ENCODE measurements at places on chromosomes 6 and 20. TPM values are rescaled to one million over a fixed set of nuclear protein-coding genes. Genes with fewer than 3 reads are reported as not detected.

GRCh38 chr6:35518566-35519312, 6.0 kb upstream of the TULP1 start:
- no peak for DNase-seq

DNA sequence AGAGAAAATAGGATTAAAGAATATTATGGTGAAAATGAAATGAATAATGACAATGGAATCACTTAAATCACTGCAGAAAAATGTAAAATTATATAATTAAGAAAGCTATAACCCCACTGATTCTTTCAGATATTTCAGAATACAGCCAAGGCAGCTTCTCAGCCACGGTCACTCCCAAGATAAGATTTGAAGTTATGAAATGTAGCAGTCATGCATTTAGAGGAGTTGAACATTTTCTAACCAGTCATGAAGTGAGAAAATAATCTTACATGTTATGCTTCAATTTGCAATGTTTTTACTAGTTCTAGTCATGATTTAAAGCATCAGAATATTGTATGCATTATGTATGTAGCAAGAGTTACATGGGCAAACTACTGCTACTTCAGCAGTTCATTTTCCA, 13.3 kb upstream of the PLCB1 start:
- no peak for DNase-seq

RSPH4A gene
- total RNA-seq: 0.14 TPM

DDO gene
- total RNA-seq: 3.4 TPM

PAX1 gene
- total RNA-seq: 0.06 TPM

GRCh38 chr20:10483691-10484090, 48.6 kb downstream of the SLX4IP start:
- no peak for DNase-seq

DNA sequence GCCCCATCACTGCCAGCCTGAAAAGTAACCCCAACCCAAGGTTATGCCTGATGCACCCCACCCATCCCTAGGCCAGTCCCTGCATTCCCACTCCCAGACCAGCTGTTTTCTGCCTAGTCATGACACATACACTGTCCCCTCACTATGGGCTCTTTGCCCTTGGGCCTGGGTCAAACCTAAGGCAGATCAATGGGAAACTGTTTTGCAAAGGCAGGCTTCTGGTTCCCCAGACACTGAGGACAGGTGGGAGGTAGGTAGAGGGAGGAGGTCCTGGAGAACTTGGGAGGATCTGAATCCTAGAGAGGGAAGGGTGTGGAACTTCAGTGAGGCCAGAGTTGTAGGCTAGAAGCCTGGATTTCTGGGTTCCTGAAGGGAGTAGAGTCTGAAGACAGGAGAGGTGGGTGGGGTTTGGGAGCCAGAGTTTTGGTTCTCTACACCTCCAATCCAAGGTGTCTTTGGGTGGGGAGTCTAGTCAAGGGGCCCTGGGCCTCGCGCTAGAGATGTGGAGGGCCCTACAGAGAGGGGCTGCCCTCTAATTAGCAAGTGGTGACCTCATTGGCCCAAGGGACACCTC, 2.0 kb downstream of the CLIC1 start:
- DNase-seq: no peak

DNA sequence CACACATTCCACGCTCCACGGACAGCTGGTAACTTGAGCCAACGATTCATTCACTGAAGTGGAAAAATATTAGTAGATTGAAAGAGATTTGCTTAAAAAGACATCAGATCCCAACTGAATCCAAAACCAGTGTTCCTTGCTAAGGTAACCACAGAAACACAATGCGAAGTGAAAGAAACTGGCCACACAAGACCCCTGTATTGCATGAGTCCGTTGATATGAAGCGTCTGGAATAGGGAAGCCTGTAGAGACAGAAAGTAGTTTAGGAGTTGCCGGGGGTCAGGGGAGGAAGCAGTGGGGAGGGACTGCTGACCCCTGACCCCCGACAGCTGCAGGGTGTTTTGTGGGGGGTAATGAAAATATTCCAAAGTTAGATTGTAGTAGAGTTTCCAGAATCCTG, 10.0 kb downstream of the PCK1 start:
- DNase-seq: no peak

DNA sequence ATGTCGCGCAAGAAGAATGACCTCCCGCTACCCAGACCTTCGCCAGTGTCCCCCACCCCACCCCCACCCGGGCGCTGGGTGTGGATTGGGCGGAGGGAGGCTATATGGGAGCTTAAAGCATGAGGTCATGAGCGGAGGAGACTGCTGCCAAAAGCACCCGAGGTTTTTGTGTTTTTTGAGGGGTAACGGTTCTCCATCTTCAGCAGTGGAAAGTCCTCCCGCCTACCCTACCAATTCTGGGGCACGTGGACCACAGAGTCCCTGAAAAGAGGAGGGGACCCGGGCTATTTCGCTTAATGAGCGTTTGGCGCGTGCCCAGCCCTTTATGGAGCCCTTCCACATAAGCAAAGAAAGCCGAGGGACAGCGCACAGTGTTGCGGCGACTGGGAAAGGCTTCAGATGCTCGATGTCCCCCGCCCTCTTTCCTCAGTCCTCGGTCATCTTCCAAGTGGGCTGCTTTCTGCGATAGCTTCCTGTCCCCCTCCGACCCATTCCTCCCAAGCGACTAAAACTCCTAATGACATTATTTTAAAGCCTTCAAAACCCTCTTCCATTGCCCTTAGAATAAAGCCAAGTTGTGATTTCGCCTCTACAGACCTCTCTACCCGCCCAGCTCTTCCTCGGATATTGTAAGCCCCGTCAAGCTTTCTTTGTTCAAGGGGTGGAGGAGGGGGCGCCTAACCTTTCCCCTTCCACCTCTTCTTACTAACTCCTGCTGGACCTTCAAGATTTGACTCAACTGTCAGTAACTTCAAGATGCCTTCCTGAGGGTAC, 2.1 kb upstream of the TRERF1 start:
- peak; percentile 71 for DNase-seq

- no peak for DNase-seq
Measured at GRCh38 chr20:2323051-2323450, 27.2 kb downstream of the TGM3 start.

TAF4 gene
- total RNA-seq: 28.3 TPM

GRCh38 chr6:130761286-130761685, 65.9 kb upstream of the SMLR1 start:
- no peak for DNase-seq

- DNase-seq: no peak
Measured at GRCh38 chr6:161226009-161226964, 47.6 kb downstream of the AGPAT4 start.

DNA sequence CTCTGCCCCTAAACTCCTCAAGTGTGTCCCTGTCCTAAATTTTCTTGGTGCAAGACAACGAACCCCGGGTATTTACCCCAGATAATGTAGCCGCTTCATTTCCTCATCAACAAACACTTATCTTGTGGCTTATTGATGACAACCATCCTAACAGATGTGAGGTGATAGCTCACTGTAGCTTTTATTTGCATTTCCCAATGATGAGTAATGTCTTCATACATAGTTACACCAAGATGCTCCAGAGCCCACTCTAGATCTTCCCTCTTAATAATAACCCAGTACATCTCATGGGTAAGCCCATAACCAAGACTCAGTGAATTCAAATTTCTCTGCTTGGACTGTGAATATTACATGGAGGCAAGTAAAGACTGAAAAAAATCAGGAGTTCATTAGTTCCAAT, 48.2 kb upstream of the BEND6 start:
- DNase-seq: no peak

BTNL2 gene
- total RNA-seq: not detected

SULF2 gene
- 144 TPM for total RNA-seq

DNA sequence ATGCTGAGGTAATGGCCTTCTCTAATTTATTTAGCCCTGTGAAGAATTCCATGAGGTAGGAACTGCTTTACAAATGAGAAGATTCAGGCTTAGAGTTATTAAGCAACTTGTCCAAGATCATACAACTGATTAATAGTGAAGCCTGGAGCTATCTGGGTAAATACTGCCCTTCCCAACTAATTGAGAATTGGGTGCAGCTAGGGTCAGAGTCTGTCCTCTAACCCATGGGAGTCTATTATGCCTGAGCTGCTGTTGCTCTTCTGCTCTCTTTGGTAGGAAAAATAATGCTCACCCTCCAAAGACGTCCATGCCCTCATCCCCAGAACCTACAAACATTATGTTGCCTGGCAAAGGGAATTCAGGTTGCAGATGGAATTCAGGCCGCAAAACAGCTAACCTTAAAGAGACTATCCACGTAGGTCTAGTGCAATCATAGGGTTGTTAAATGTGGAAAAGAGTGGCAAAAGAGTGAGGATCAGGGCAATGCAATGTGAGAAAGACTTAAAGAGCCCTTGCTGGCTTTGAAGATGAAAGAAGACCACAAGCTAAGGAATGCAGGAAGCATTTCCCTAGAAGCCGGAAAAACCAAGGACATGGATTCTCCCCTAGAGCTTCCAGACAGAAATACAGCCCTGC, 90.1 kb downstream of the SPTLC3 start:
- DNase-seq: no peak

GRCh38 chr20:43450841-43451799, 6.6 kb upstream of the SRSF6 start:
- DNase-seq: no peak

GRCh38 chr20:58905236-58905635, 52.7 kb downstream of the GNAS start:
- no peak for DNase-seq

SLC35D3 gene
- 0.92 TPM for total RNA-seq

DNA sequence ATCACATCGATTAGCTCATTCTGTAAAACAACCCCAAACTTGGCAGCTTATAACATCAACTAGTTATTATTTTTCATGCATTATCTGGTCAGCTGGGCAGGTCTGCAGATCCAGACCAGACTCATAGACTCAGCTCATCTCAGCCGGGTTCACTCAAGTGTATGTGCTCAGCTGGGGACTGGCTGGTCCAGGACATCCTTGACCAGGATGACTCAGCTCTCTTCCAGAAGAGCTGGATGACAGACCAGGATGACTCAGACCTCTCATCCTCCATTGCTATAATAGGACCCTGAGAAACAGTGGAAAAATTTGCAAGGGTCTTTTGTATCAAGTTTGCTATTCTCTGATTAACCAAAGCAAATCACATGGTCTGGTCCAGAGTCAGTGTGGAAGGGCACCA, 312.5 kb upstream of the PLCB4 start:
- no peak for DNase-seq

DNA sequence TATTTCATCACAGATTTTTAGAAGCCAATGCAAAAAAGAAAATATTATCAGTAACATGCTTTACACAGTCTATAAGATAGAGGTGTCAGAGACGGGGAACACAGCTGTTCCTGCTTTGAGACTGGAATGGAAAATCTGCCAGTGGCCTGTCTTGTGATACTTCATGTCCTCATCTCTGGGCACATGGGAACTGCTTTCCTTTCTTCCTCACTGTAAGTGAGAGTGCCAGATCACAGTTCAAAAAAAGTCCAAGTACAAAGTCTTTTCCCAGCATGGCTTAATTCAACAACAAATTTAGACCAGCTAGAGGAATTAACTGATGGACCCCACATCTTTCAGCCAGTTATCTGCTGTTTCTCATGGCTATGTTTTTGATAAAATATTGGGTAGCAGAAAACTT, 490.4 kb downstream of the CDKAL1 start:
- DNase-seq: no peak

GRM4 gene
- not detected for total RNA-seq

GRCh38 chr6:24441599-24441904, 38.8 kb downstream of the MRS2 start:
- DNase-seq: no peak

GRCh38 chr20:8194721-8195120, 62.7 kb downstream of the PLCB1 start:
- no peak for DNase-seq

ULBP1 gene
- not detected for total RNA-seq

DNA sequence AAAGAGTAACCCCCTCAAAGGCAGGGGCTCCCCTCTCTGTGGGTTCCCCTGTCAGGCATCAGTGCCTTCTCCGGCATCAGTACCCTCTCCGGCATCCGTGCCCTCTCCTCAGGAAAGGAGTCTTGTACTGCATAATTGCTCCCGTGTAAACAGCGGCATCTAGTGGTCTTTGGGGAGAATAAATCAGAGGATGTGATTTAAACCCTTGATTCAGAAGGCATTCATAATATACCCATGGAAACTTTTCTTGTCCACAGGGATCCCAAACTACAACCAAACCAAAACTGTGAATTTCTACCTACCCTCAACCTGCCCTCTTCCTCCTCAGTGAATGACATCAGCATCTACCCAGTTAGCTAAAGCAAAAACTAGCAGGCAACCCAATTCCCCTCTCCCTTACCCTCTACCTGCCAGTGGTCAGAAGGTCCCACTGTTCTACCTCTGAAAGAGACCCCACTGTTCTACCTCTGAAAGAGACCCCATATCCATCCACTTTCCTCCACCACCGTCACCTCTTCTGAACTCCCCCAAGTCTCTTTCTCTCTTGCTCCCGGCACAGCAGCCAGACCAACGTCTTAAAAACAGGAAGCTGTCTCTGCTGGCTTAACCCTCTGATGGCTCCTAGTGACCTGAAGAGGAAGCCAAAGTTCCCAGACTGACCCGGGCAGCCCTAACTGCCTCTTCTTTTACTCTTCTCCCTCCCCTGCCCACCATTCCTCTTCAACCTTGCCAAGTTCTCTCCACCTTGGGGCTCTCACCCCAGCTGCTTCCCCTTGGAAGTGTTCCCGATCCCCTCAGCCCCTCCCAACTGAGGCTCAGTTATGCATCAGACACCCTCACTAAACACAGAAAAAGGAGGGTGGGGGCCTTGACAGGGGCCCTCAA, 27.2 kb downstream of the UBE2V1 start:
- DNase-seq: no peak

PREX1 gene
- 14.1 TPM for total RNA-seq

DNA sequence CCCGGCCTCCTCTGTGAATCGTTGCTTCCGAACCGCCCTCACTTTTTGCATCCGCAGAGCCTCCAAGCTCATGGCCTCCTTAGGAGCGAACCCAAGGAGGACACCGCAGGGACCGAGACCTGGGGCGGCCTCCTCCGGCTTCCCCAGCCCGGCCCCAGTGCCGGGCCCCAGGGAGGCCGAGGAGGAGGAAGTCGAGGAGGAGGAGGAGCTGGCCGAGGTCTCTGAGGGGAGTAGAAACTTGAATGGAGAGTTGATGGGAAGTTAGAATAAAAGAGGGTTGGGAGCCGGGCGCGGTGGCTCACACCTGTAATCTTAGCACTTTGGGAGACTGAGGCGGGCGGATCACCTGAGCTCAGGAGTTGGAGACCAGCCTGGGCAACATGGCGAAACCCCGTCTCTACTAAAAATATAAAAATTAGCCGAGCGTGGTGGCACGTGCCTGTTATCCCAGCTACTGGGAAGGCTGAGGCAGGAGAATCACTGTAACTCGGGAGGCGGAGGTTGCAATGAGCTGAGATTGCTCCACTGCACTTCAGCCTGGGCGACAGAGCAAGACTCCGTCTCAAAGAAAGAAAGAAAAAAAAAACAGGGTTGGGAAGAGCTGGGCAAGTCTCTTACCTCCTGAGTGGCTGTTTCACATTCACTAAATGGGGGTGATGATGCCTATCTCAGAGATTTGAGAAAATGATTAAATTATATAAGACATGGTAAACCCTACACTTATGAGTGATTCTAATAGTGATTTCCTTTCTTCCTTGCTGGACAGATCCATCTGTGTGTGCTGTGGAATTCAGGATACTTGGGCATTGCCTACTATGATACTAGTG, 805 bp downstream of the MSH5 start:
- no peak for DNase-seq
